Heart left ventricle (tissue), 16 donors: ENCODE measurements at places on chromosomes 4 and X.

GRCh38 chr4:47721485-47721884 lies 116.4 kb downstream of the CORIN start:
- DNase-seq, result no peak
- no peaks in the 10 kb centered on the region for H3K36me3 ChIP-seq
- no peaks in the 10 kb centered on the region for H3K27me3 ChIP-seq
- H3K4me3 ChIP-seq, result no peak overlapping the region
- H3K27ac ChIP-seq, result no peak overlapping the region

DNA sequence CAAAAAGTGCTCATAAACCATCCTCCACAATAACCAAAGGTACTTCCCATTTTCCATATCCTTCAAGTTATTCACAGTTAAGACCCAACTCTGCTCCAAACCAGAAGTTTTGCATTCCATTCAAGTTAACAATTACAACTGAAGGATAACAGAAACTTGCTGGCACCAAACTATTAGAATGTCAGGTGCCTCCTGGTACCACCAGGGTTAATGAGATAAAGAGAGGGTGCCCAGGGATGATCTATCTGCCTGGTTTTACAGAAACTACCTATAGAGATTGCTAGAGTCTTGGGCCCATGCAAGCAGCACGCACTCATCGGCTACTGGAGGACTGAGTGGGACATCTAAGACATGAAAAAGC lies 114.6 kb downstream of the RBM47 start:
- no peak overlapping the region for H3K4me3 ChIP-seq
- H3K27me3 ChIP-seq, result no peaks in the 10 kb centered on the region
- no peaks in the 10 kb centered on the region for H3K36me3 ChIP-seq
- H3K27ac ChIP-seq, result no peak overlapping the region
- no peaks in the 10 kb centered on the region for H3K4me1 ChIP-seq

DNA sequence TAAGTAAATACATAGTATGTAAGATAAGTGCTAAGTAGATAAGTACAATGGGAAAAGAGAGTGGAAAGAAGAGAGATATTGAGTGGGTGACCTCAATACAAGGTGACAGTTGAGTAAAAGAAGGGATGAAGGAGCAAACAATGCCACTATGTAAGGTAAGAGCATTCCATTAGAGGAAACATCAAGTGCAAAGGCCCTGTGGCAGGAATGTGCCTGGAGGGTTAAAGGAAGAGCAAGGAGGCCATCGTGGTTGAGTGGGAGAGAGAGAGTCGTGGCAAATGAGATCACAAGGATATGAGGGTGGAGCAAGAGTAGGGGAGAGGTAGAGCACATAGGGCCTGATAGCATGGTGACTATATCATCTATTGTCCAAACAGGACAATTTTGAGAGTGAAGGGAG lies 13.4 kb downstream of the EDNRA start:
- no peaks in the 10 kb centered on the region for H3K36me3 ChIP-seq
- no peak for DNase-seq
- no peak overlapping the region for H3K27ac ChIP-seq
- no peak overlapping the region for H3K4me3 ChIP-seq
- H3K27me3 ChIP-seq, result no peaks in the 10 kb centered on the region
- H3K4me1 ChIP-seq, result peaks cover 4% of the 10 kb centered on the region

DNA sequence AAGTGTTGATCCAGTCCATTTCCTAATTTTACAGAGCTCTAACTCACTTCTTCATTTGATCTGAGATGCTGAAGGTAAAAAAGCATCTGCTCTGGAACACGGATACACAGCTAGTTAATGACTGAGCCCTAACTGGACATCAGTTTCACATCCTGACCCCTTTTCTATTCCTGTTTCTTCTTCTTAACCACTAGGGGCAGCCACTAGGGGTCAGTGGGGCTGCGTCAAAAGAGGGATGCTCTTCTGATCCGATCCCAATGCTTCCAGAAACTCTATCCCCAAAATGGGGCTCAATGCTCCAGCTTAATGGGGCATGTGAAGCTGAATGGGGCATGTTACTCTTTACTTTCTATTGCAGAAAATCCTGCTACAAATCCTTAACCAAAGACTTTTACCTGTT lies 33.4 kb upstream of the PHKA2 start:
- H3K4me3 ChIP-seq, result no peak overlapping the region
- H3K4me1 ChIP-seq, result no peaks in the 10 kb centered on the region
- DNase-seq, result no peak
- no peaks in the 10 kb centered on the region for H3K36me3 ChIP-seq
- no peak overlapping the region for H3K27ac ChIP-seq

- H3K36me3 ChIP-seq, result no peaks in the 10 kb centered on the region
- H3K27ac ChIP-seq, result peak overlapping the region; percentile 31
- H3K4me1 ChIP-seq, result no peaks in the 10 kb centered on the region
- H3K4me3 ChIP-seq, result no peak overlapping the region
- H3K27me3 ChIP-seq, result peaks cover 9% of the 10 kb centered on the region
Measured at GRCh38 chr4:121057466-121057922, 14.8 kb downstream of the NDNF start.

DNA sequence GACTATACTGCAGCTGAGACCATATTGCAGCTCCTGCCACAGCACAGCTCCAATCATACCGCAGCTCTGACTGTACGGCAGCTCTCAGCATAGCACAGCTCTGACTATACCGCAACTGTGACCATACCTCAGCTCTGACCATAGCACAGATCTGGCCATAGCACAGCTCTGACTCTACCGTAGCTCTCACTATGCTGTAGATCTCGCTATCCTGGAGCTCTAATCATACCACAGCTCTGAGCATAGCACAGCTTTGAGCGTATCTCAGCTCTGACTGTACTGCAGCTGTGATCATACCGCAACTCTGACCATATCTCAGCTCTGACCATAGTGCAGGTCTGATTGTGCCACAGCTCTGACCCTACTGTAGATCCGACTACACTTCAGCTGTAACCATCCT lies 139.2 kb downstream of the ASMT start:
- no peak overlapping the region for H3K4me3 ChIP-seq
- no peaks in the 10 kb centered on the region for H3K36me3 ChIP-seq
- H3K27ac ChIP-seq, result no peak overlapping the region
- DNase-seq, result no peak

DNA sequence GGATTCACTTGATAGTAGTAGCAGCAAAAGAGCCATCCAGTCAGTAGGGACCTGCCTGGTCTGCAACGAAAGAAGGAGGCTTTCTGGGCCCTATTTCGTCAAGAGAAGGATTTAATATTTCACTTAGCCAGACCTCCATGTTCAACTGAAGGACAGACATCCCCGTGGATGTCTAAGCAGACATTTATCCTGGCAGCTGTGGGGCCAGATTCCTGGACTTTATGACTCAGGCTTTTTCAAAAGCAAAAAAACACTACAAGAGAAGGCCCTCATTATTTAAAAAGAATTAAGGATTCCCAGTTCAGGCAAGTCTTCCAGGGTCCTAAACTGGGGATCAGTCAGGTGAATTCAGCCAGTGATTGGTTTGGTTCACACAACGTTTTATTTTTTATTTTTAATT lies 88.5 kb upstream of the TSPAN5 start:
- H3K27ac ChIP-seq, result no peak overlapping the region
- H3K4me1 ChIP-seq, result no peaks in the 10 kb centered on the region
- DNase-seq, result no peak
- H3K4me3 ChIP-seq, result no peak overlapping the region
- H3K36me3 ChIP-seq, result no peaks in the 10 kb centered on the region

DNA sequence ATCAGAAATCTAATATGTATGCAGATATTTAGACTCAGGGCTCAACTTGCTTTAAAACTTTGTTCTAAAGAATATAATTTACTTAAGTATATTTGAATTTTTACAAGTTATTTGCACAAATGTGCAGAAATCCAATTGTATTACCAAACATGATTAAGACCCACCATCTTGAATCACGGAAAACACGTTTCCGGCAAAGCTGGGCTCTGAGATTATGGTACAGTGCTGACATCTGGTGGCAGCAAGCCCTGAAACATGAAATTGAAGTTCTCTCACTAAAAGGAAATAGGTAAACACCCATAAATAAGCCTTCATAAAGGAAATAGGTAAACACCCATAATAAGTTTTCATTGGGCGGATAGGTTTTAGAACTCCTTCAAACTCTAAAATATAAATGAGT lies 98.3 kb upstream of the MAOA start:
- peaks cover 1% of the 10 kb centered on the region for H3K27me3 ChIP-seq
- no peak overlapping the region for H3K27ac ChIP-seq
- no peaks in the 10 kb centered on the region for H3K4me1 ChIP-seq
- no peak overlapping the region for H3K4me3 ChIP-seq
- H3K36me3 ChIP-seq, result no peaks in the 10 kb centered on the region
- peak; percentile 52 for DNase-seq

DNA sequence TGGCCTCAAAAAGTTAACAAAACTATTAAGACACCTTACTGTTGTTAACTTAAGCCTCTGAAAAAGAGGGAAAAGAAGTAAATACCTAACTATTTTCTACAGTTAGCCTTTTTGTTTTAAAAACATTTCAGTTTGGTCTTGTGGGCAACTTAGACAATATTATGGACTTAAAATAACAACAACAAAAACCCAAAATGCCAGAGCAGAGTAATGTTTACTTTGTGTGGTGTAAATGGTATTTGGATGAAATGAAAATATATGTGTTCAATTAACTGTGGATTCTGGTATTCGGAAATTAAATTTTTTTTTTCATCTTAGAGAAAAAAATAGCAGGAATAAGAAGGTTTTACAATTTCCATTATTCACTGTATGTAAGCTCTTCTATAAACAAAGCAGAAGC lies 79.6 kb upstream of the NPNT start:
- no peak overlapping the region for H3K27ac ChIP-seq
- no peak overlapping the region for H3K4me3 ChIP-seq
- no peaks in the 10 kb centered on the region for H3K27me3 ChIP-seq
- no peaks in the 10 kb centered on the region for H3K4me1 ChIP-seq
- DNase-seq, result no peak

DNA sequence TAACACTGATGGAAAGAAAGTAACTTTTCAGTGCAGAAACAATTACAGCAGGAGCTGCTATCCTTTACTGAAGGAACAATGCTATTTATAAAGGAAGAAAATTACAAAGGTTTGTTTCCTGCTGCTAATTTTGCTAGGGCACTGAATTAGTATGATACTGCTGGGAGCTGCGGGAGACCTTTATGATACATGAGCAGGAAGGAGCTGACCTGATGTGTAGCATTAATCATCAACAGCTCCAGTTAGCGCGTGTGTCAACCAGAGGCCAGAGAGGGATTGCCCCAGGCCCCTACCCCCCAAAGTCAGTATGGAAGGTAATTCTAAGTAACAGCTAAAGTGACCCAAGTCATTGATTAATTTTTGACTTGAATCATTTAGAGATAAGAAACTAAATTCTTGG lies 728.9 kb downstream of the PCDH18 start:
- DNase-seq, result no peak
- no peaks in the 10 kb centered on the region for H3K36me3 ChIP-seq
- H3K4me3 ChIP-seq, result no peak overlapping the region
- H3K27ac ChIP-seq, result no peak overlapping the region

DNA sequence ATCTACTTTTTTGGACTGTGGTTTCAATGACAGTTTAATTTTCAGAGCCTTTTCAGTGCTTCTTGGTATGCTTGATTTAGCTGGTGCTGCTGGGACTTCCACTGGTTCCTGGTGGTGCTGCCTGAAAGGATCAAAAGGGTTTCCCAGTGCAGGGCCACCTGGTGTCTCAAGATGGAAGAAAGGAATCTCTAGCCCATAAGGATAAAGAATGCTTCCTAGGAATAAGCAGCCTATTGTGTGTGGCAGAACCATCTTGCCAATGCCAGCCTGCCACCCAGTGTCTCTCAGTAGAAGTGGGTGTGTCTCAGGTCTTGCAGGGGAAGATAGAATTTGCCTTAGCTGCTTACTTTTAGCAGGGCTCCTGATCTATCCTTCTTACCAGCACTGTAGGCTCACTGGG lies 15.0 kb upstream of the RAI2 start:
- DNase-seq, result no peak
- H3K27me3 ChIP-seq, result no peaks in the 10 kb centered on the region
- H3K27ac ChIP-seq, result no peak overlapping the region
